ENCODE measurements at places on chromosomes 12 and 14.

DNA sequence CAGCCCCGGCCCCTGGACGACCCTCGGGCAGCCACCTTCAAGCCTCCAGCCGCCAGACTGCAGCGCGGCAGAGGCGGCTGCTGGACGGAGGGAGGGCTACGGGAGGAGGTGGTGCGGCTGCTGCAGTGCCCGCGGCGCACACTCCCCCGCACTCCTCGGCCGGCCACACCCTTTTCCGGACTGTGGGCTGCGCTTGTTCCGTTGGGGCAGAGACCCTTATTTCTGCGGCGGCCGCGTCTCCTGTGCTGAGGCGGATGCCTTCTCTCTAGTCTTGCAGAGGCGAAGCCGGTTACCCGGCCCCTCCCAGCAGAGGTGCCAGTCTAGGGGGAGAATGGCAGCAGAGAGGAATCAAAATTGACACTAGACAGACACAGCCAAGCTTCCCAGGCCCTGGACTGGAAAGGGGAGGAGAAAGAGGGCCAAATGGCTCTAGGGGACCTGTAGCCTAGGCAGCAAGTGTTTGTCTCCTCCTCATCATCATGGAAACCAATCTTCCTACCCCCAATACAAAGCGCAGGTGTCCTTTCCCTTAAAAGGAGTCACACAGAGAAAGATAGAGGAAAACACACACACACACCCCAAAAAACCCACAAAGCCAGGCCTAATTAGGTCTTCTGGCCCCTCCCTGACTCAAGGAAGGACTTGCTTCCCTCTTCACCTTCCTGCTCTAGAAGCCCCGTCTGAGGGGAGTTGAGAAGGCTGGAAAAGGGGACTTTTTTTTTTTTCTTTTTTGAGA lies 1.3 kb downstream of the ESYT1 start:
- DNase-seq = peak; percentile 76

GRCh38 chr14:106879241-106879640 lies 1352.9 kb downstream of the TMEM121 start:
- DNase-seq = peak; percentile 85

DNA sequence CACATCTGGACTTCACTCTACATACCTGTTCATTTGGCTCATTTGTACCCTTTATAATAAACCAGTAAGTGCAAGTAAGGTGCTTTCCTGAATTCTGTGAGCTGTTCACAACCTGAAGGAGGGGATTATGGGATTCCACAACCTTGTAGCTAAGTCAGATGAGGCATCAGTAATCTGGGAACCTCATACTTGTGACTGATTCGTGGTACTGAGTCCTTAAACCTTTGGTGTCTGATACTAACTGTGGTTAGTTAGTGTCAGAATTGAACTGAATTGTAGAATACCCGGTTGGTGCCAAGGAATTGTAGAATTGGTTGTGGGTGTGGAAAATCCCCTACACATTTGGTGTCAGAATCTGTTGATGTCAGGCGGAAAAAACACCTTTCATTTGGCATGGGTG lies 83.4 kb downstream of the TMX1 start:
- DNase-seq = no peak

DNA sequence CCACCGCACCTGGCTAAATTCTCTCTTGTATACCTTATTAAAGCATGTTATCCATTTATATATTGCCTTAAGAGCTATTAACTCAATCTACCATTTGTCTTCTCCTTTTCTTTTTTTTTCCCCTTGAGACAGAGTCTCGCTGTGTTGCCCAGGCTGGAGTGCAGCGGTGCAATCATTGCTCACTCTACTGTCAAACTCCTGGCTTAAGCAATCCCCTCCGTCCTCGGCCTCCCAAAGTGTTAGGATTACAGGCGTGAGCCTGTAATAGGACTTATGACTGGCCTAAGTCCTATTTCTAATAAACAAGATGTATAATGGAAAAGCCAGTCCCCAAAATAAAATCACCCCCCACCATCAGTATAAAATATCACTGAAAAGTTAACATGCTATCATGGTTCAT lies 14.4 kb downstream of the SNX6 start:
- no peak for DNase-seq

DNA sequence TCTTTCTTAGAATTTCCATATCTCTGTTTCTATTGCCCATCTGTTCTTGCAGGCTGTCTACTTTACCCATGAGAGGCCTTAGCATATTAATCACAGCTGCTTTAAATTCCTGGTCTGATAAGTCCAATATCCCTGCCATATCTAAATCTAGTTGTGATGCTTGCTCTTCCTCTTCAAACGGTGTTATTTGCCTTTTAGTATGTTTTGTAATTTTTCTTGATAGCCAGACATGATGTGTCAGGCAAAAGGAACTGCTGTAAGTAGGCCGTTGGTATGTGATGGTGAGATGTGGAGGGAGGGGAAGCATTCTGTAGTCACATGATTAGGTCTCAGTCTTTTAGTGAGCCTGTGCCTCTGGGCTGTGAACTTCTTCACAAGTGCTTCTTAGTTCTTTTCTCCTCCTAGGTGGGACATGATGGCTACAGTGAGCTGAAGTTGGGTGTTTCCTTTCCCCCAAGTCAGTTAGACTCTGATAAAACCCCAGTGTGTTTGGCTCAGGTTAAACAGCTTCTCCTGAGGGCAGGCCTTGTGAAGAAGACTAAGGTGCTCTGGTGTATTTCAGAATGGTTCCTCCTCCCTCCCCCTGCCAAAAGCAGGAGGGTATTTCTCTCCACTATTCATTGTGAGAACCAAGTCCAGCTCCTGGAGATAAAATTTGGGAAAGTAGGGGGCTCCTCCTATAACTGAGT lies 195.9 kb upstream of the PARP11 start:
- no peak for DNase-seq

- no peak for DNase-seq
These were observed 30.5 kb upstream of the GRIP1 start for GRCh38 chr12:66709457-66709773.

GRCh38 chr12:58011676-58012075 lies 70.3 kb downstream of the ATP23 start:
- DNase-seq = no peak

DNA sequence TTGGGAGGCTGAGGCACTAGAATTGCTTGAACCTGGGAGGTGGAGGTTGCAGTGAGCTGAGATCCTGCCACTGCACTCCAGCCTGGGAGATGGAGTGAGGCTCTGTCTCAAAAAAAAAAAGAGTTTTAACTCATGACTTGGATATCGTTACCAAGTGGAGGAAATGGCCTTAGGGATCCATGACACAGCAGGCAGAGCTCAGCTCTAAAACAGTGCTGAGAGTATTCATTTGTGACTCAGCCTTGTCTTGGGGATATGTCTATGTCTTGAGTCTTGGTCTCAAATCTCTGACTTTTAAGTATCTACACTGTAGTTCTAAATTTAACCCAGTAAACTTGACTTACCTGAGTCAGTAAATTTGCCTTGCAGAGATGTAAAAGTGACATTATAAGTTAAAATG lies 8.8 kb upstream of the PEX5 start:
- no peak for DNase-seq

GRCh38 chr14:61403411-61403810 lies 82.0 kb downstream of the PRKCH start:
- no peak for DNase-seq

- no peak for DNase-seq
These were observed 17.5 kb downstream of the ATXN2 start for GRCh38 chr12:111581434-111582132.
